ENCODE measurements at places on chromosomes 11 and 22.

DNA sequence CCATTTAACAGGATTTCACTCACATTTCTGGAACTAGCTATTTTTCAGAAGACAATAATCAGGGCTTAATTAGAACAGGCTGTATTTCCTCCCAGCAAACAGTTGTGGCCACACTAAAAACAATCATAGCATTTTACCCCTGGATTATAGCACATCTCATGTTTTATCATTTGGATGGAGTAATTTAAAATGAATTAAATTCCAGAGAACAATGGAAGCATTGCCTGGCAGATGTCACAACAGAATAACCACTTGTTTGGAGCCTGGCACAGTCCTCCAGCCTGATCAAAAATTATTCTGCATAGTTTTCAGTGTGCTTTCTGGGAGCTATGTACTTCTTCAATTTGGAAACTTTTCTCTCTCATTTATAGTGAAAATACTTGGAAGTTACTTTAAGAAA is 9.2 kb downstream of the PRSS23 start:
- DNase-seq, result no peak

DNA sequence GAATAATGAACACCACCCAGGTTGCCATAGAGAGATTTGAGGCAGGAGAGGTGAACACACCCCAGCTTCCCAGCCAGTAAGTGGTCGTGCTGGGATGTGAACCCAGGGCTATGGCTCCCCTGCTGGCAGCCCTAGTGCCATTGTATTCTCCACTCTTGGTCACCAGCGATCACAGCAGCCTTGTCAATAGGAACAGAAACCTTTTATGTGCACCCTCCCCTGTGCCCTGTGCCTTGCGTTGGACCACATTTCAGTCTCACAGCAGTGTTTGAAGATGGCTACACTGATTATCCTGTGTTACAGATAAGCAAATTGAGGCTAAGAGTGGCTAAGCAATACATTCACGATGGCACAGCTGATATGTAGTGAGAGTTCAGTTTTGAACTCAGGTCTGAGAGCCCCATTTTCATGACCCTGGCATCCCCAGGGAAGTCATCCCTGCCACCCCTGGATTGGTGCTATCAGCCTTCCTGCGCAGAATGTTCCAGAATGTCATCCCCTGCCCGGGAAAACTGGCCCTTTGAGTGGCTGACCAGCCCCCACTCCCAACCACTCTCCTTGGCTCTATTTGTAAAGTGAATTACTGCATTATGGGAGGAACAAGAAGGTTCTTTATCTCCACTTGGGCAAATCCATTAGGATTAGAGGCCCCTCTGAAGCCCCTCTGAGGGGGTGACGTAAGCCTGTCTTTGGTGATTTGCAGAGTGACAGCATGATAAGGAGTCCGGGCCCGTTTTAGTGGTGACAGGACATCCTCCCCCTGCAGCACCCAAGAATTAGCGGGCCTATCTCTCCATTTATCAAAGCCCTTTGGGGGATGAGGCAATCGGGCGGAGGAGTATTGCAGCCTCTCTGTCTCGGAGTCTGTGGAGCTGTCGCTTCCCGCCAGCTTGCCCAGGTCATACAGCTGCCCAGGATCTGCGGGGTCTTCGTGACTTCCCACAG is 30.9 kb downstream of the SMIM38 start:
- DNase-seq, result no peak

DNA sequence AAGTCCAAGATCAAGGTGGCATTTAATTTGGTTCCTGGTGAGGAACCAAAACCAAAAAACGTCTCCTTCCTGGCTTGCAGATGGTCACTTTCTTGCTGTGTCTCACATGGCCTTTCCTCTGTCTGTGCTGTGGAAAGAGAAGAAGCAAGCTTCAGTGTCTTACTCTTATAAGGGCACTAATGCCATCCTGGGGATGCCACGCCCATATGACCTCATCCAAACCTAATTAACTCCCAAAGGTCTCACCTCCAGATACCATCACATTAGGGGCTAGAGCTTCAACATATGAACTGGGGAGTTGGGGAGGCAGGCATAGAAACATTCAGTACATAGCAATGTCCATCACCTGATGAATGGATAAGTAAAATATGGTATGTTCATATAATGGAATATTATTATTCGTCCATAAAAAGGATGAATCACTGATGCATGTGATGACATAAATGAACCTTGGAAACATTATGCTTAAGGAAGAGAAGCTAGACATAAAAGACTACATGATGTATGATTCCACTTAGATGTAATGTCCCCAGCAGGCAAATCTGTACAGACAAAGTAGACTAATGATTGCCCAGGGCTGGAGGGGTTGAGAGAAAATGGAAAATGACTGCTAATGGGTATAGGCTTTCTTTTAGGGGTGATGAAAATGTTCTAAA is 78.6 kb upstream of the B3GNT6 start:
- no peak for DNase-seq

DNA sequence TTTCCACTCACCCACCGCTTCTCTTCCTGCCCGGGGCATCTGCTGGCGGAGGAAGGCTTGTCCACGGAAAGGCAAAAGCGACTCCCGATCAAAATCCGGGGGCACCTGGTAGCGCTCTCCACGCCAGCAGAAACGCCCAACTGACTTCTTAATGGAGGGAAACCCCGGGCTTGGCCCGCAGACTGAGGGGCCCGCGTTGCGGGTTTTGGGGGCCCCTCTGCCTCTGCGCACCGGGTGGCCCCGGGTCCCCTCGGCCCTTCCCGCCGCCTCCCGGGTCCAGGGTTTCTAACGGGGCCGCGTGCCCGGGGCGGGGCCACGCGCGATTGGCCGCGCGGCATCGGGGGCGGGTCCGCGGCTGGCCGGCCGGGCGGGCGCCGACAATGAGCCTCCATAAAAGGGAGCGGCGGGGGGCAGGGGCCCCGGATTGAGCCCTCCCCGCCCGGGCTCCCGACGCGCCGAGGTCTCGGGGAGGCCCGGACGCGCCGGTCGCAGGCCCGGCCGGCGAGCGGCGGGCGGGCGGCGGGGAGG is at the start of gene SPINDOC:
SPINDOC (plus strand) TSS at position 422 of the 528 bp plus-strand sequence. CDS start 231 bp downstream, outside the sequence.
- peak; percentile 36 for DNase-seq

GRCh38 chr11:13923716-13924650 is 38.5 kb upstream of the SPON1 start:
- no peak for DNase-seq

GRCh38 chr22:37012262-37012904 is 6.9 kb downstream of the TST start:
- no peak for DNase-seq

DNA sequence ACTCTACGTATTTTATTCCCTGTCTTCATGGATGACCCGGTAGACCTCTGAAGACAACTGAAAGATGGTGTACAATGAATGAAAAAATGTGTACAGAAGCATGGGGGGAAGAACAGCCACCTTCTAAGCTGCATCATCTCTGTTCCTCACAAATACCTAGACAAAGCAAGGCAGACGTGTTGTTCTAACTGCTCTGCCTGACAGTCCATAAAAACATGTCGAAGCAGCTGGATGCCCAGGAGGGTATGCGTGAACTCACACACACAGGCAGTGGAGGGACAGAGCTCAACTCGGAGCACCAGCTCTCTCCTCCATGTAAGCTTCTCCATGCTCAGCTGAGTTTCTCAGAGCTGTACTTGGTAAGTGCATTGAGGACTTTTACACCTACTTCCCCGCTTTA is 327.4 kb downstream of the CTTN start:
- no peak for DNase-seq

DNA sequence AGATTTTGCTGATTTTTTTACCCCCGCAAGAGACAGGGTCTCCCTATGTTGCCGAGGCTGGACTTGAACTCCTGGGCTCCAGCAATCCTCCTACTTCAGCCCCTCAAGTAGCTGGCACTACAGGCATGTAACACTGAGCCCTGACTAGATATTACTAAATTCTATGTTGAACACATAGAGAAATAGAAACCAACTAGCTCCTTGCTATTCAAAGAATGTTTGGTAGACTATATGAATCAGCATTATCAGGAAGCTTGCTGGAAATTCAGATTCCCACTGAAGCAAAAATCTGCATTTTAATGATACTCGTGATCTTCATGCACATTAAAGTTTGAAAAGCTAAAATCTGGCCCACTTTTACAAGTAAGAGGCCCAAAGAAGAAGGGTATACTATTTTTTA is 11.9 kb downstream of the TMEM41B start:
- DNase-seq, result no peak

DNA sequence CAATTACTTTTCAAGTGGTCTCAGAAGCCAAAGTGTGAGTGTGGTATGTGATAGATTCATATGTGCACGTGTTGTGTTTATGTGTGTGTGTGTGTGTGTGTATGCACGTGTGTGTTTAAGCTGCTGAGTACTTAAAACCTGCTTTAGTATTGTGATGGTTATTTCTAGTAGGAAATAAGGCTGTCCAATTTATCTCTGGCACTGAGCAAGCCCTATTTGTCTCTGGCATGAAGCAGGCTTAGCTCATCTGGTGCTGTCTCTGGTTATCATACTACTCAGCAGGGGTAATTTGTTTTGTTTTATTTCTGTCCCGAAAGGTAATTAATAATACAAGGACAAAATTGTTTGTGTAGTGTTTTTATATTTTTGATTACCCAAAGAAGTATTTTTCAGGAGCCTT is 333.7 kb downstream of the FAT3 start:
- no peak for DNase-seq

- no peak for DNase-seq
Observed at GRCh38 chr11:128582496-128583366, 4.6 kb downstream of the ETS1 start.

DNA sequence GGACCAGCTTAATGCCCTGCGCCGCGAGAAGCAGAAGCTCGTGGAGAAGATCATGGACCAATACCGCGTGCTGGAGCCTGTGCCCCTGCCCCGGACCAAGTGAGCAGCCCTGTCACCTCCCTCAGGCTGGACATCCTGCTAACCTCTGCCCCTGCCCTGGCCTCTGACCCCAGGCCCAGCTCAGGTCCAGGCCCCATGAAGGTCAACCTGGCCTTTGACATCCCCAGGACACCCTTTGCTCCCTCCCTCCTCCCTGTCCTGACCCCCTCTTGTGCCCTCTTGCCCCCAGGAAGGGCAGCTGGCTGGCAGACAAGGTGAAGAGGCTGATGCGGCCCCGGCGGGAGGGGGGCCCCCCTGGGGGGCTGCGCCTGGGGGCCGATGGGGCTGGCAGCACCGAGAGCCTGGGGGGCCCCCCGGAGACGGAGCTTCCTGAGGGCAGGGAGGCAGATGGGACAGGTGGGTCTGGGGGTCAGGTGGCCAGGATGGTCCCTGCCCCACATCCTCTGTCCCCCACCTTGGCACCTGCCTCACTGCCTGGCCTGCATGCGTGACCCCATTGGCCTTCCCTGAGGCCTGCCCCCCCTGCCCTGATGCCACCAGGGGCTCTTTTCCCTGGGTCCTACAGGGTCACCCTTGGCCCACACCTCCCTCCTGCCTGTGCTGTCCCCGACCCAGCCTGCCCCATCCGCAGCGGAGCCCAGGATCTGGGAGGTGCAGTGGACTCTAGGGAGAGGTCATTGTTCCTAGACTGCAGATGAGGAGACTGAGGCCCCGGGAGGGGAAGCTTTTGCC is 5.1 kb upstream of the RPS6KA4 start:
- no peak for DNase-seq

- no peak for DNase-seq
Observed at GRCh38 chr22:47059076-47059475, 296.6 kb downstream of the TBC1D22A start.

- no peak for DNase-seq
Observed at GRCh38 chr22:38171927-38172831, 9.5 kb downstream of the PLA2G6 start.

GRCh38 chr22:39655004-39655579 is 84.5 kb downstream of the CACNA1I start:
- no peak for DNase-seq

- no peak for DNase-seq
Observed at GRCh38 chr11:13949876-13950275, 12.6 kb upstream of the SPON1 start.

- DNase-seq, result no peak
Observed at GRCh38 chr11:59510941-59511589, at the start of gene OR4D9. Gene OR4D9 (plus strand): TSS chr11:59511539. CDS start chr11:59514913, 3,374 bp downstream.

GRCh38 chr11:61297746-61298145 is 2.6 kb upstream of the VWCE start:
- DNase-seq, result no peak

GRCh38 chr11:45388472-45388871 is 102.3 kb upstream of the SYT13 start:
- no peak for DNase-seq

- no peak for DNase-seq
Observed at GRCh38 chr11:47941907-47942558, 38.3 kb upstream of the PTPRJ start.

GRCh38 chr11:111571829-111572501 is 30.3 kb upstream of the SIK2 start:
- DNase-seq, result no peak

GRCh38 chr11:47587039-47587716 is 700 bp downstream of the FAM180B start:
- DNase-seq, result no peak

- no peak for DNase-seq
Observed at GRCh38 chr11:11381471-11382105, 28.5 kb upstream of the CSNK2A3 start.

GRCh38 chr11:58574881-58575280 is 775 bp downstream of the LPXN start:
- DNase-seq, result no peak

DNA sequence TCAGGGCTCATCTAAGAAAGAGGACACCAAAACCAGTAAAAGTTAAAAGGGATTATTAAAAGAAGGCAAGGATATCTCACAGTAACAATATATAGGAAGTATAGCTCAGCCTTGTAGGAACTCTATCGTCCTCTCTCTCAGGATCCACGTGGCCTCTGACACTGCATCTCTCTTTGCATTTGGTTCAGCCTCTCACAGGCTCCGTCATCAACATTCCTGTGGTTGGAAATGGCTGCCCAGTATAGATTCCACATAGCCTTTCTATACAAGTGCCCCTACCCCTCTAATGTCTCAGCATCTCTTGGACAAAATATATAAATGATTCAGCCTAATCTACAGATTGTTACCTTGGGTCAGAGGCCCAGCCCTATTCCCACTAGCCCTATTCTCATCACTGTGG is 101.3 kb upstream of the DBX1 start:
- no peak for DNase-seq

GRCh38 chr22:47929646-47930185 is 1167.3 kb downstream of the TBC1D22A start:
- DNase-seq, result no peak

- DNase-seq, result no peak
Observed at GRCh38 chr11:114607753-114608459, 12.3 kb upstream of the NXPE4 start.

DNA sequence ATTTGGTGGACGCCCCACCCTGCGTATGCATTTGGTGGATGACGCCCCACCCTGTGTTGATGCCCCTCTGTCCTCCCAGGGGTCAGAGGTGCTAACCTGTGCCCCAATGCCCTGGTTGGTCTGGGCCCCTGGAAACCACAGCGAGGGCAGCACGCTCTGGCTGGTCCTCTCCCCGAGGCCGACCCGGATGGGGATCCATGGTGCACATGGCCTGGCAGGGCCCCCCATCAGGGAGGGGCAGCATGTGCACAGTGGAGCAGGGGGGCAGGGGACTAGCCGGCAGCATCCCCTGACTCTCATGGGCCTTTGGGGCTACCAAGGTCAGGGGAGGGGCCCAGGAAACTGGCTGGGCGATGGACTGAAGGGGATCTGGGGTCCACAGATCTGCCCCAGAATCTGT is 7.6 kb upstream of the MUC5AC start:
- no peak for DNase-seq

GRCh38 chr22:37180531-37181231 is 7.4 kb downstream of the C1QTNF6 start:
- no peak for DNase-seq

Data from activated T-cell treated with anti-CD3 and anti-CD28 coated beads for 4 hours (primary cell).